ENCODE measurements at places on chromosomes 4 and X.

DNA sequence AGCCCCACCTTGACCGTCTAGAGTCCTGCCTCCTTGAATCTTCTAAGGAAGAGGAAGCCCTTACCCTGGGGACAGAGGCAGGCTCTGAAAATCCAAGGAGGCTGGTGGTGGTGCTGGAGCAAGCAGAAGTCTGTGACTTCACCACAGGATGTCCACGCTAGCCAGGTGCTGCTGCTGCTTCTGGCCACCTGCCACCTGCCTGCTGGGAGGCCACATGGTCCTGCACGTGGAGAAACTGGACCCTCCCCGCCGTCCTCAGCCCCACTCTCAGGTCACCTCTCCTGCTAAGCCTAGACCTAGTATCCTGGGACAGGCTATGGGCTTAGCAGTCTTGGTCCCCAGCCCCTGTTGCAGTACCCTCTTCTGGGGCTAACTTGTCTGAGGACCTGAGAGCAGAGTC lies 15.8 kb downstream of the TMEM31 start:
- DNase-seq: peak; percentile 71

DNA sequence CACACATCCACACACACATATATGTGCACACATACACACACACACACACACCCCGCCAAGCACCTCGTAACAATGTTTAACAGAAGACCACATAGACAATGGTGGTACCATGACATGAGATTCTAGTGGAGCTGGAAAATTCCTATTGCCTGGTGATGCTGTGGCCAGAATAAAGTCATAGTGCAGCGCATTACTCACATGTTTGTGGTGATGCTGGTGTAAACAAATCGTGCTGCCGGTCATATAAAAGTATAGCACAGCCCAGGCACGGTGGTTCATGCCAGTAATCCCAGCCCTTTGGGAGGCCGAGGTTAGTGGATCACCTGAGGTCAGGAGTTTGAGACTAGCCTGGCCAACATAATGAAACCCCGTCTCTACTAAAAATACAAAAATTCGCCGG lies 275.2 kb downstream of the TRIML1 start:
- no peak for DNase-seq

- no peak for DNase-seq
Observed at GRCh38 chr4:18250564-18250963, 229.0 kb upstream of the LCORL start.

DNA sequence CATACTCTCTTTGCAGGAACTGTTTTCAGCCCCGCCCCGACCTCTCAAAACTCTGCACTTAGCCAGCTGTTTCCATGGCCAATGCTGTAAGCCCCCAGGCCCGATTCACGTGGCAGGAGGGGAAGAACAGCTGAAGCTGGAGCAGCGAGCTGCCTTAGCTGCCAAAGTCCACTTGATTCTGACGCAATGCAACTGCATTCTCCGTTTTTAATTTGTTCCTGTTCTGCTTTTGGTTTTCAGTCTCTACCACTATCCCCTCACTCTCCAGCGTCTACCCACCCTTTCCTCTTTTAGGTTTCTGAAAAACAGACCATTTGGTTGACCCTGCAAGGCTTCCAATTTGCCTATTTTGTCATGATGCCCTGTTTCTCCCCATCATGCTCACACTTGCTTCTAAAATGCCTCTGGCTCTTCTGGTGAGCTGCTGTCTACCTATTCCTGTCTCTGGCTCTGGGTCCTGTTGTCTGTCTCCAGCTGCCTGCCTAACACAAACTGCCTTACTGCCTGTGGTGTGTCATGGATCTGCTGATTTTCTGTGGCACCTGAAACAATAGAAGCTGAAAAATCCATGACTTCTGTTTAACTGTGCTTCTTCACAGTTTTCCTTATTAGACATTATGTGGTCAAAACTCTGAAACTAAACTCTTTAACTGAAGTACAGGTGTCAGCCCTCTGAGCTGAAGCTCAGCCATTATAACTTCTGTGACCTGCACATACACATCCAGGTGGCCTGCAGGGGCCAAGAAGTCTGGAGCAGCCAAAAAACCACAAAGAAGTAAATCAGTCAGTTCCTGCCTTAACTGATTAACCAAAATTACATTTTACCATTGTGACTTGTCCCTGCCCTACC lies 160.5 kb upstream of the AGTR2 start:
- DNase-seq: no peak

GRCh38 chr4:83558059-83558653 lies 22.2 kb downstream of the GPAT3 start:
- no peak for DNase-seq

DNA sequence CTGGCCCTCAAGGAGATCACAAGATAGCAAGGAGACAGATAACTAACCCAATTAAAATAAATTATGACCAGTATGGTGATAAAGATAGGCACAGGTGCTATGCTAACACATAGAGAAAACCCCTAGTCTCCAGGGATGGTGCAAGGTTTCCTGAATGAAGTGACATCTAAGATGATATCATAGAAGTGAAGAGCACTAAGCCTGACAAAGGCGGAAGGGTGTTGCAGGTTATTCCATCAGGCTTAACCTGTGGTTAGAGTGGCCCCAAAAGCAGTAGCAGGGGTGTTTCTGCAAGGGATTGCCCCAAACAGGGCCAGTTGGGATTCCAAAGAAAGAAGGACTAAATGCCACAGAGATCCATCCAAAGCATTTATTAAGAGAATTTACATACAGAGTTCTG lies 249.2 kb downstream of the IDS start:
- DNase-seq: no peak

GRCh38 chrX:10045327-10046000 lies 78.3 kb downstream of the CLDN34 start:
- no peak for DNase-seq

DNA sequence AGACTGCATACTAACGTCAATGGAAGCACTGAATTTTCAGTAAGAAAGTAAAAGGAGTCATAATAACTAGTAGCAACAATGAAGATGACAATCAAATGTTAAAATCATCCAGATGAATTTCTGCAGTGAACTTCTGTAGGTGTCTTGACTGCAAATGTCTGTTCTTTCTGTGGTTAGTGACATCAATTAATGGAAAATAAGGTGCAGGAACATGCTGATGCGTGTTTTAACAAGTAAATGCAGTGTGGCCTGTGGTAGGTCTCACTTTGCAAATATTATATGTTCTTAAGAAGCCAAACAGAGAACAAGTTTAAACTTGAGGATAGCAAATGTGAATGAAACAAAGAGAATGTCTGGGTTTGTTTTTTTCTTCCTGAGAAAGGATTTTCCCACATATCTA lies 2.6 kb upstream of the DTHD1 start:
- DNase-seq: no peak

- no peak for DNase-seq
Observed at GRCh38 chr4:174318829-174319764, 35.4 kb downstream of the CEP44 start.

DNA sequence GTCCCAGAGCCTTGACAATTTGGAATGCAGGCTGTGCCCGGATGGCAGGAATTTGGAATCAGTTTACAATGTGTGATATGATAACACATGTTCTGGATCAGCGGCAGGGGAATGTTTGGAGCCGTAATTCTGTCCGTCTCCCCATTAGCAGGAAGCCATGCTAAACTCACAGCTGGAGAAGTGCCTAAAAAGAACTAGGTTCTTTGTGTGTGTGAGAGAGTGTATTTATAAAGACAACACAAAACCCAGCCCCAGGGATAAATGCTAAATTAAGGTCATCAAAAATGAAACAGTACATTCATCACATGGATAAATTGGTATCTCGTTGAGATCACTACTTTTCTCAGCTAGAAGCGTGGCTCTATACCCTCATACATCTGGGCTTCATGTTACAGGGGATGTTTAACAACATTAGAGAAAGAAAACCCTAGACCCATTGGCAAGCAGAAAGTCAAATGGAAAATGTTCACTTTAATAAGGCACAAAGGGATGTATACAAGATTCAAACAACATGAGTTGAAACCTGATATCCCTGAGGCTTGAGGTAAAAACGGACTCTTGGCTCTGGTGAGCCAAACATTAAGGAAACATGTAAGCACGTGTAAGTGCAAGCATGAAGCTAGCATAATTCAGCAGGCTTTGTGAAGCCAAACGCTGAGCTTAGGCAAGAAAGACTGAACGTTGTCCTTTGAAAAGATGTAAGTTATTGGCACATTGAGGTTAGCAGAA lies 18.0 kb upstream of the TMEM131L start:
- DNase-seq: peak; percentile 28

- DNase-seq: peak; percentile 64
Observed at GRCh38 chr4:87093443-87094123, 126.8 kb downstream of the KLHL8 start.

GRCh38 chrX:78946178-78946931 lies 1.2 kb downstream of the P2RY10 start:
- DNase-seq: no peak

- no peak for DNase-seq
Observed at GRCh38 chr4:67333664-67334063, 211.6 kb downstream of the CENPC start.

DNA sequence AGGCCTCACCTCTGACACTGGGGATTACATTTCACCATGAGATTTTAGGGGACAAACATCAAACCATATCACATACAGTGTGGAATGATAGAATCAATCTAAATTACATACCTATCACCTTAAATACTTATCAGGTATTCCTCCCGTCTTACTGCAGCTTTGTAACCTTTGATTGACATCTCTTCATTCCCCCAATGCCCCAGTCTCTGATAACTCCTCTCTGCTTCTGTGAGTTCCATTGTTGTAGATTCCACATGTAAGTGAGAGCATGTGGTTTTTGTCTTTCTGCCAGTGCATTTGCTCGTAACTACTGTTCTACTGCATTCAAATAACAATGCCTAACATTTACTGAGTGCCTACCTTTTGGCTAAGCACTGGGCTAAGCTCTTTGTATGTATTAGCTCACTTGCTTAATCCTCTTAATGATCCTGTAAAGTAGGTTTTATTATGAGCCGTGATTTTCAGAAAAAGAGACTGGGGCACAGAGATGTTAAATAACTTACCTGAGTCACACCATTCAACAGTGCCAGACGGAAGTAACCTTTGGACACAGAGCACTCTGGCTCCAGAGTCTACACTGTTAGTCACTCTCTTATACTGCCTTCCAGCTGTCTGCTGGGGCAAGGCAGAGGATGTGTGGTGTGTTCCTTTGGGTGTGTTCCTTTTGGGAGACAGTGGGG lies 63.7 kb upstream of the ESX1 start:
- DNase-seq: no peak

- DNase-seq: no peak
Observed at GRCh38 chr4:2064276-2064991, 5.3 kb downstream of the NAT8L start.

GRCh38 chrX:99371976-99372595 lies 1038.0 kb downstream of the PCDH19 start:
- no peak for DNase-seq

DNA sequence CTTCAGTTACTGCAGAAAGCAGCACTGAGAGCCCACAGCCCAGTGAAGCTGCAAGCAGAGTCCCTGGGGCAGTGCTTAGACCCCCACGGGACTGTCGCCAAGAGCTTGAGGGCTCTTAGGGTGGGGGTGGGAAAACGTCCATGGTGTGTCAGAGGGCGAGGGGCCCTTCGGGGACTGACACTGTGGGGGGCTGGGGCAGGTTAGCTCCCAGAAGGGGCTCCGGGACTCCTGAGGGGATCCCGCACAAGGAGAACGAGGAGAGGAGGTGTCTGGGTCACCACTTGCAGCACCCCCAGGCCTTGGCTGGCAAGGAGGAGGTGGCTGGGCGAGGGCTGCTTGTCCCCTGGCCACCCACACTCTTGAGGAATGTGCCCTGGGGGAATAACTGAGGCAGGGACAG lies 20.8 kb downstream of the NAT8L start:
- DNase-seq: no peak

DNA sequence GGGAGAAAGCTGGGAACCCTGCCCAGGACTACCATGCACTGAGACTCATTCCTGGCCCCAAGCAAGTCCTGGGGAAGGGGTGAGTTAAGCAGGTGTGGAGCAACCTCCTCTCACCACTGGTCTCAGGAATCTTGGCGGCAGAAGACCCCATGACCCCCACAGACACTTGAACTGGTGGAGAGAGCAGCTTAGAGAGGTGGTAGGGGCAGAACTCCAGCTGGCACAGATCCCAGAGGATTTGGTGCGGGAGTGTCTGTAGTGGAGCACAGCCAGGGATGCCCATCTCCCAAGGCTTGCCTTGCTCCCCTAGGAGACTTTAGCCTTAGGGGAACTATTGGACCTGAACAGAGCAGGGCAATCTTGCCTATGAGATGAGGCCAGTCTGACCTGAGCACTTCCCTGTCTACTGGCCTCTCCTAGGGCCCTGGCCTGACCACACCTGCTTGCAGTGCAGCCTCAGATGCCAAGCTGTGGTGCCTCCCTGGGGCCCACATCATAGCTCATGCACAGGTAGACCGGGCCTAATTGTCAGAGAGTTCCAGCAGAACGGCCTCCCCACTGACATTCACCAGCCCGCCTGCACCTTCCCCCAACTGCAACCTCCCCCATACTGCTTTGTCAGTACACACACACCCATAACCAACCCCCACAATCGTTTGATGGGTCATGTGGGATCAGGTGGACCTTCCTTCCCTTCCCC lies 78.0 kb downstream of the NAA11 start:
- DNase-seq: no peak

- DNase-seq: no peak
Observed at GRCh38 chr4:7750523-7750922, 189.1 kb downstream of the AFAP1 start.

- DNase-seq: no peak
Observed at GRCh38 chr4:153113061-153113837, 91.0 kb upstream of the TRIM2 start.

DNA sequence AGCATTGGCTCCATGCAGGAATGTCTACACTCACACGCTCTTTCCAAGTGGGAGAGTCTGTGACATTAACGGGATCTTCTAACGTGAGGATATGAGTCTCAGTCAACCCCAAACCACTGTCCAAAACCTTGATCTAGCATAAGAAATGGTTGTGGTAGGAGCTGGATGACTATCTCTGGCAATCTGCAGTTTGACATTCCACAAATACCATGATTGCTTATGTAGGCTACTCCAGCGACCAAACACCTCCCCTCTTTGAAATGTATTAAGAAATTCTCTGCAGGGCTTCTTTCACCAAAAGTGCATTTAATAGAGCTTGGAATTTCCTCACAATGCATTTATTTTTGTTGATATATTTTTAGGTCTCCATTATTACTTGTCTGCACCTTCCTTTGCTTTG lies 14.1 kb upstream of the STX18 start:
- no peak for DNase-seq

GRCh38 chr4:26132858-26133257 lies 188.0 kb upstream of the RBPJ start:
- no peak for DNase-seq

DNA sequence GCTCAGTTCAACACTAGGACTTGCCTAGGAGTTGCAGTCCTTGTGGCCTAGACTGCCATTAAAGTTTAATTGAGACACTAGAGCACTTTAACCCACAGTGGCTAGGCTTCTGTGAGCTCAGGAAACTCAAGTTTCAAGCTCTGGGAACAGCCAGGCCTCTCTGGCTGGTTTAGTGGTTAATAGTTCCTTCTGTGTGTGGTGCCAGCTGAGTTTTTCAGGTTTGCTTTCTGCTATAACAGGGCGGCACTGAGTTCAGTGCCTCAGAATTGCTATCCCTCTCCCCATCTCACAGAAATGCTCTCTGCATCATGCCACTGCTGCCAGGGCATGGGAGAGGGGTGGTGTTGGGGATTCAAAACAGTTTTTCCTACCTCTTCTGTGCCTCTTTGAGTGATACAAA lies 15.9 kb downstream of the MMAA start:
- no peak for DNase-seq

- DNase-seq: peak; percentile 9
Observed at GRCh38 chrX:149962859-149963757, 24.8 kb upstream of the EOLA2 start.
